ENCODE measurements at places on chromosomes 2 and 18. TPM values are rescaled to one million over a fixed set of nuclear protein-coding genes. Genes with fewer than 3 reads are reported as not detected.

The UGT1A3 gene
- total RNA-seq: not detected

The GRHL1 gene
- 1.1 TPM for total RNA-seq

The ASB18 gene
- total RNA-seq: not detected

GRCh38 chr2:74696829-74697228 is 42.8 kb downstream of the SEMA4F start:
- DNase-seq: no peak

GRCh38 chr2:159971365-159972152 is 90.9 kb downstream of the PLA2R1 start:
- no peak for DNase-seq

GRCh38 chr2:135218426-135218825 is 166.3 kb downstream of the RAB3GAP1 start:
- no peak for DNase-seq

- DNase-seq: no peak
These were observed 12.7 kb downstream of the FAM110C start for GRCh38 chr2:33620-34019.

DNA sequence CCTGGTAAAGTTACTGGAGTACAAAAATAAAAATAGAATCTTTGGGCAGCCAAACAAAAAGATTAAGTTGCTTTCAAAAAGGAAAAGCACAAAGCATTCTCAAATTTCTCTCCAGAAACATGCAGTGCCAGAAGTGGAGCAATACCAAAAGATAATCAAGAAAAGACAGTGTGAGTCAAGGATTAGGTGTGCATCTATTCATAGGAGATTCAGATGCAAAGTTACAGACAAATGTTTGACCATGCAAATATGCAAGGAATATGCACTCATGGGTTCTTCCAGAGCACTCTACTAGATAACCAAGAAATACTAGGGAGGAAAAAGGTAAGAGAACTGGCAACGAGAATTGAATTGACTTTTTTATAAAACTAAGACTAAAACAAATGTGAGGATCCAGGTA is 51.8 kb upstream of the CDH20 start:
- no peak for DNase-seq

The ANKRD30BL gene
- total RNA-seq: 1.4 TPM

DNA sequence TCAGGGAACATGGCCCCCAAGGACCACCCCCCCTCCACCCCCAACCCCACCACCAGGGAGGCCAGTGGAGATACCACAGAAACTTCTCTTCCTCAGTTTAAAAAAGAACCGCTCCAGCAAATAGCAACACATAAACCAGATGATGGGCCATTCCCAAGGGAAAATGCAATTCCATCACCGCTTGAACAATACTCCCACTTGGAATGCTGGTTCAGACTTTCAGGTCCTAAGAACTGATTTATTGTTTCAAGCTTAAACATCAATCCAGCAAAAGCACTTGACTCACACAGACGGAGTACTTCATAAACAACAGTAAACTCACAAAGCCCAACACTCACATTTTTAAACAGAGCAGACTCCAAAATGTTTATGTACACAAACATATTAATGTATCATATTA is 6.9 kb downstream of the HDAC4 start:
- DNase-seq: no peak

The EPHA4 gene
- total RNA-seq: 16.9 TPM

Data from ovary (tissue), 10 donors.